ENCODE measurements at places on chromosomes 13 and 19.

DNA sequence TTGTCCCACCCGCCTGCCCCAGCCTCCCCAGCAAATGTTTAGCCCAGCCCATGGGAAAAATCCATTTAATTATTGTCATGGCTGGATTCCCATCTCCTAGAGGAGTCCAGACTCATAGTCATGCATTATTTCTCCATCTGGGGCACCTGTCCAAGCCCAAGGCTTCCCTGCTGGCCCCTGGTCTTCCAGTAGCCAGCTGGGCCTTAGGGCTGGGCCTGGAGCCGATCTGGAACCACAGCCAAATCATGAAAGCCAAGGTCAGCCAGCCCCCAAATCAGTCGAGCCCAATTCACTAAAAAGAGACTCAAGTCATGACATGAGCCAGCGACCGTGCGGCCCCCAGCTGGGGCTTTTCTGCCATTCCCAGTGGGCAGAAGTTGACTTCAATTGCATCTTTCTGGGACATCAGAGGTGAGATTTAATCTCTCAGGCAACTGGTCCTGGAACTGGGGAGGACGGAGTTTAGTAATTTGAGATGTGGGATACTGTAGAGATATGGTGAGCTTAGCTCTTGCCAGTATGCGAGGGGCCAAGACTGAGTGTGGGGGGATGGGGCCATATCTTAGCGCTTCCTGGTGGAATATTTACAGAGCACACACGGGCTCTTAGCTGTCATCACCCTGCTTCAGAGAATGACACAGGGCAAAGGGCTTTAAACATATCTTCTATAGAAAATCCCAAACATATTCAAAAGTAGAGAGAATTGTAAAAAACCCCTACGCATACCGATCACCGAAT, 9.4 kb upstream of the PGLYRP2 start:
- peak; percentile 68 for DNase-seq

DNA sequence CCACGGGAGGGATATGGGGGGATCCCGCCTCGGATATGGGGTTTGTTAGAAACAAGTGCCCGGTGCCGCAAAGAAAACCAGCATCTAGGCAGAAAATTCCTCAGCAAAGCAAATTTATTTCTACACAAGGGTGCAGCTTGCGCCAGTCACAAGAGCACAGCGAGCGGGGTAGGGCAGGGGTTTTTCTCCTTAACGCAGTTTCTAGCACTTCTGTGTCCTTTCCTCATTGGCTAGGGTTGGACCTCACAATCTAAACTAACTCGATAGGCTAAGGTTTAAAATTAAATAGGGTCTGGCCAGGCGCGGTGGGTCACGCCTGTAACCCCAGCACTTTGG, 595 bp downstream of the ZNF440 start:
- no peak for DNase-seq

GRCh38 chr19:41597600-41598041, 21.7 kb downstream of the CEACAM21 start:
- peak; percentile 80 for DNase-seq

DNA sequence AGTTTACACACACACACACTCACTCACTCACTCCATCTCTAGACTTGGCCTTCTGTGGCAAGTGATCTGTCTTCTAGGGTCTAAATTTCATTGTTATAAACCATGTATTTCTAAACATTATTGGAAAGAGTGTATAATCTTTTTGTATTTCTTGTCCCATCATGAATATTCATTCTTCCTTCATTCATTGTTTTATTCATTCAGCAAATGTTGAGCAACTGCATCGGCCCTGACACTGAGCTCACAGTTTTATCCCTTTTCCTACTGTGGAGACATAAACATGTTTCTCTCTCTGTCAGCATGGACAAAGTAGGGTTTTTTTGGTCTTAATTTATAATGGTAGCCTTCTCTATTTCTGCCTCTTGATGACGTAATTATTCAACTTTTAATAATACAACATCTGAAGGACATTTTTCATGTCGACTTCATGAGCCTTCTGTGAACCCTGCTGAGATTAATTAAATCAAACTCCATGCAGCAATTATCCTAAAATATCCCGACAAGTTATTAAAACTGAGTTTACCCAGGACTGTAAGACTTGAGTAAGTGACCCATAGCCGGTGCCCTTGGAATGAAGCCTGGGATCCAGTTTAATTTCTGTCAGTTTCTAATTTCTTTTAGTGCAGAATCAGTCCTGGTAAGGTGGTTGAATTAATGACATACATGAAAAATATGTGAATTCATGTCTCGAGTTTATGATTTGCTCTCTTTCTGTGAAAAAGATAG, 7.3 kb downstream of the SPATA13 start:
- DNase-seq, result no peak

DNA sequence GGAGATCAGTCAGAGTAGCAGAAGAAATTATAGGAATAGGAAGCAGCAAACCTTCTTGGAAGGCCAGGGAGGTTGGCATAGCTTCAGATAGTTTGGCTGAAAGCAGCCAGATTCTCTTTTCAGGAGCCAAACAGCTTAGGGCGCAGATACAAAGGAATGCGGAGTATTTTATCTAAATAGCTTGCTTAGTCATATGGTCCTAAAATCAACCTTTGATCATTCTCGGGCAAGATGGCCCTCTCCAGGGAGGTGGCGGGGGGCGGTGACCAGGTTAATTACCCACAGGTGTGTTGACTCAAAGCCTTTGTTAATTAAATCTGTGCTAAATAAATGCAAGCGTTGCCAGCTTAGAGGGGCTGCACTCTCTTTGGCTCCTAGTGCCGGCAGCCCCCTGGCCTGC, 12.5 kb upstream of the NCR1 start:
- no peak for DNase-seq

DNA sequence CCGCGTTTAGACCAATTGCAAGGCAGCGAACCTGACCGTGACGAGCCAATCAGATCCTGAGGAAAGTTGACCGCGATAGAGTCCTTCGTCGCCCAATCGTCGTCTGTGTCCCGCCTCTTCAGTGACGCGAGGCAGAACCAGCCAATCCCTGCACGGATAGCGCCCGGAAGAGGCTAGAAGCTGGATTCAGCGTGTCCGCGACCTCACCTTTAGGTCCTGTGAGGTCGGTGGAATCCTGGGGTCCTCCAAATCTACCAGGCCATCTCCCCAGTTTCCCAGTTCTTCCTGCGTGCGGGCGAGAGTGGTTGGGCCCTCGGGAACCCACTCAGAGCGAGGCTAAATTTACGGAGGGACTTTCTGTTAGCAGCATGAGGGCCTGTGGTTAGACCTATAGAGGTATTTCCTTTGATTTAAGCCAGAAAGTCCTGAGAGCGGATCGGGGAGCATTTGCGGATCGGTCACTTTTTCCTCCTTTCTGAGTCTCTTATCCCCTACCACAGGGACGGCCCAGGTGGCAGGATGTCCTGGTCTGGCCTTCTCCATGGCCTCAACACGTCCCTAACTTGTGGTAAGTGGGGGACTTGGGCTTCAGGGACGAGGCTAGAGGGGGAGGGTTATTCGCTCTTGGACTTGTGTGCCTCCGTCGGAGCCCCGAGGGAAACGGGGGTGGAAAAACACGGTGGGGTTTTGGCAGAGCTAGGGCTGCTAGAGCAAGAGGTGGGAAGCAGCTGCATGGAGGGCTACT, at the start of gene MRPS12:
MRPS12 (plus strand) TSS at position 169 of the 745 bp plus-strand sequence; CDS start at position 520, 351 bp downstream.
- DNase-seq, result peak; percentile 99
